SK-N-MC (cell line): ENCODE measurements at places on chromosomes 16 and 17.

GRCh38 chr16:47887496-47887895 is 268.3 kb downstream of the ABCC12 start:
- no peak for DNase-seq

DNA sequence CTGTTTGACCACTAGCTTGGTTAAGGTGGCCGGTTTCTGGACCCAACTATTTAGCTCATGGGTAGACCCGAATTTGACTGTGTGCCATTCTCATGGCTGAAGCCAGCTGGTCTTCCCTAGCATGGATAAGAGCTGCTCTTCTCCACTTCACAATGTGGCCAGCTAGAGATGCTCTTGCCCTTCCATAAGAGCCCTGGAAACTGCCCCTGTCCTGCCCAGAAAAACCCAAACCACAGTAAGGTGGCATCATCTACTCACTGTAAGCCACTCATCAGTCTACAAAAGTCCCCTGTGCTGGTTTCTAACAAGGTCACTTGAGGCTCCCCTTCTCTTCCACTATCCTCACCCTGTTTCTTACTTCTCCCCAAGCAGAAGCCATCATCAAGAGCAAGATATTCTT is 165.1 kb downstream of the HS3ST2 start:
- no peak for DNase-seq

DNA sequence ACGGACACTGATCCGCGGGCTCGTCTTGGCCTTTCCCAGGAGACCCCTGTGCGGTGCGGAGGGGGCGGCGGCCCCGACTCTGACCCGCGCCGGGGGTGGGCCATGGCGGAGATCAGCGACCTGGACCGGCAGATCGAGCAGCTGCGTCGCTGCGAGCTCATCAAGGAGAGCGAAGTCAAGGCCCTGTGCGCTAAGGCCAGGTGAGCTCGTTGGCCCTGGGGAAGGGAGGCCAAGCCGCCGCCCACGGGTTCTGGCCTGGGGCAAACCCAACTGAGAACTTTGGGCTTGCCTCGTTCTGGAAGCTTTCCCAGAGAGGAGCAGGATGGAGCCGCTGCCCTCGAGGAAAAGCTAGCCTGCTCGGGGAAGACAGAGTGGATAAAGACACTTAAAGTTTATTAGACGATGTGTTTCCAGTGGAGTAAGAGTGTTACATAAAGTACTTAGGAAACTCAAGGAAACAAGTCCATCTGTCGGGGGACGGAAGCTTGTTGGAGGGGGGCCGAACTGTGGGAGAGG is 540 bp downstream of the PPP4C start:
- no peak for DNase-seq

DNA sequence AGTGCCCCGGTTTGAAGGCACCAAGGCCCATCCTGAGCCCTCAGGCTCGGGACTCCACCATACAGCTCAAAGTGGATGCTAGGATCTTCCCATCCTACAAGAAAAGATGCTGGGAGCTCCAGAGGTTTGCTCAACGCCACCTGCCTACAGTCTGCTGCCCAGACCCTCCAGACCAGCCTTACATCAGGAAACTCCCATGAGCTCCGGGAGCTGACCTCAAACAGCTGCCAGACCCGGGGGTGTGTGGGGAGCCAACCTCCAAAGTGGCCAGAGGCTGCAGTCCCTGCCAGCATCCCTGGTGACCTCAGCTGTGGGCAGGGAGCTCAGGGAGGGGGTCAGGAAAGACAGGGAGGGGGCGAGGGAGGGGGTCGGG is 43.8 kb downstream of the C16orf82 start:
- DNase-seq: no peak

DNA sequence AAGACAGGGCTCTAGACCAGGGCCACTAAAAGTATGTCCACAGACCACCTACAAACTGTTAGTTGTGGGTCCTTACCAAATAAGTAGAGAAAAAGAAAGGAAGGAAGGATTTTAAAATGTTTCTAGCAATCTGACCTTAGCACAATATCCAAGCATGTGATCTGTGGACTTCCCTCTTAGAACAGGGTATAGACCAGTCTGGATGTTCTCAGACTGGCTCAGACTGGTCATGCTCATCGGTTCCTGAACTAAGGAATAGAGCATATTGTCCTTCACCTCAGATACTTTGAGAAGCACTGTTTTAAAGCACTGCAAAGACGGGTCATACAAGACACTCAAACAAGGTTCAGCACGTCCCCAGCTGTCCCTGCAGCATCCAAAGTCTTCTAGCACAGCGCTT is 25.8 kb downstream of the CUEDC1 start:
- DNase-seq: no peak

- DNase-seq: no peak
Measured at GRCh38 chr17:57568340-57568739, 176.8 kb downstream of the CCDC182 start.

DNA sequence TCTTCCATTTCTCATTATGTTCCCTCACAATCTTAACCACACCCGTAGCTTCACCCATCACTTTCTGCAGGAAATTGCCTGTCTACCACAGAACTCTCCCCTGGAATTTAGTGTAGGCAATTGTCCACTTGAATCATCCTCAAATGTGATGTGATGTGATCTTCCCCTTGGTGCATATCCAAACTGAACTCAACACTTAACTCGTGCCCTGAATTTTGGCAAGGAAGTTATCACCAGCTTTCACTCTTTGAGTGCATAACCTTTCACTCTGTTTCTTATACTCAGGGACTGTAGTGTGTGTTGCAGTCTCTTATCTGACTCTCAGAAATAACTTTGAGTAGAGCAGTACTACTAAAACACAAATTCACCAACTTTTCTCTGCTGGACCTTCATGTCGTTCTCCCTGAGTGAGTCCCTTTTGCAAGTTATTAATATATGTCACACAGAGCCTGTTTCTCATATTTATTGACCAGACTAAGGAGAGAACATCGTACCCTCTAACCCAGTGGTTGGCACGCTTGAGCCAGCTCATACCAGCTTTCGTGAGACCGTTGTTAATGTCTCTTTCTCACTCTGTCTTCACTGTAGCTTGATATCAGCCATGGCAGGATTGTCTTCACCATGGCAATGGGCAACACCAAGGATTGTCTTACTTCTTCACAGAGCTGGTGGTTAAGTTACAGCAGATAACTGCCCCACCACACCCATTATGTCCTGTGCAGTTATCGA is 558.9 kb upstream of the HSBP1 start:
- DNase-seq: no peak

DNA sequence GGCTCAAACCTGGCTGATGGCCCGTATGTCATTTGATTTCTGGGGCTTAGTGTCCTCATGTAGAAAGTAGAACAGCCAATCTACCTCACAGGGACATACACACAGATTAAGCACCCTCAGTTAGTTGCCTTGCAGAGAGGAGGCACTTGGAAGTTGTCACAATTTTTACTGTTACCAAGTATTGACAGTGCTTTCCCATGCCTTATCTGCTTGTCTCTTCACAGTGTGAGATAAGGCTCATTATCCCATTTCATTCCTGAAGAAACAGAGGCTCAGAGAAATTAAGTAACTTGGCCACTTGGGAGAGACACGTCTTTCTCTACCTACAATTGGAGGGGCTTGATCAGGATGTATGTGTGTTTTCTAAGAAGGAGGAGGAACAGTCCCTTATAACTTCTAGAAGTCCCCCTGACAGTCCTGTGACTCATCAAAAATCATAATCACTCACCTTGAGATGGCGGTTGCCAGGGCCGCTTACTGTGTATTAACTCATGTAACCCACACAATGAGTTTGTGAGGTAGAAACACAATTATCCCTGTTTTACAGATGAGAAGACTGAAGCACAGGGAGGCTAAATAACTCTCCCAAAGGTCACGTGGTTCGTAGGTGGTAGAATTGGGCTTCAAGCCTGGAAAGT is 56.9 kb upstream of the LHX1 start:
- DNase-seq: no peak

DNA sequence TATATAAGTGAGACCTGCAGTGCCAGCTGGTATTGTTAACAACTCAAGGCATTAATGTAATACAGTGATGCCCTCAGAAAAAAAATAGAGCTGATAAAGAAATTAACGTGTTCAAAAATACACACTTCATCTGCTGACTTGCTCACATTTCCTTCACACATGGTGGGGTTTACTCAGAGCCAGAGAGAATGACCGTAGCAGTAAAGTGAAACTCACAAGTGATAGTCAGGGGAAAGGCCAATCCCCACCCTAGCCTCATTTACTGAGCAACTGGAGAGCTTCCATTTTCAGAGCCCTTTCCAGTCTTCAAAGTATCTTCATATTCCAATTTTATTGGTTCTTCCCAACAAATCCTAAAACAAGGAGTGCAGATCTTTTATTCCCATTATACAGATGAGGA is 74.0 kb upstream of the HLF start:
- no peak for DNase-seq

- no peak for DNase-seq
Measured at GRCh38 chr16:23061669-23062068, 87.6 kb downstream of the USP31 start.

DNA sequence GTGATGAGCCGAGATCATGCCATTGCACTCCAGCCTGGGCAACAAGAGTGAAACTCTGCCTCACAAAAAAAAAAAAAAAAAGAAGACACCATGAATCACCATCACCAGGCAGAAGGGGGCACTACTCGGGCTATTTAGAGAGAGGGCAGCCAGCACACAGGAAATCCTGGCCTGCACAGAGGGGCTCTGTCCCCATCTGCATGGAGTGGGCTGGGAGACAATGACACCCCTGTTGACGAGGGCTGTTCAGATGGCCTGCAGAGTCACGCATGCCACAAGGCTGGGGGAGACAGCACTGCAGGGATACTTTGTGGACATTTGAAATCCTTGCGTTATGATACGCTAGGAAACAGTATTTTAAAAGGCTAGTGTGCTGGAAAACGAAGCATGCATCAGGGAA is 48.3 kb downstream of the CUEDC1 start:
- DNase-seq: no peak
